Urothelium cell line (cell line): ENCODE measurements at places on chromosomes 6 and 20.

- DNase-seq: no peak
Measured at GRCh38 chr6:52152711-52153160, 33.4 kb upstream of the IL17A start.

GRCh38 chr6:63790334-63790733 lies 154.7 kb downstream of the PHF3 start:
- no peak for DNase-seq

- DNase-seq: no peak
Measured at GRCh38 chr6:100988391-100988984, 107.4 kb upstream of the ASCC3 start.

DNA sequence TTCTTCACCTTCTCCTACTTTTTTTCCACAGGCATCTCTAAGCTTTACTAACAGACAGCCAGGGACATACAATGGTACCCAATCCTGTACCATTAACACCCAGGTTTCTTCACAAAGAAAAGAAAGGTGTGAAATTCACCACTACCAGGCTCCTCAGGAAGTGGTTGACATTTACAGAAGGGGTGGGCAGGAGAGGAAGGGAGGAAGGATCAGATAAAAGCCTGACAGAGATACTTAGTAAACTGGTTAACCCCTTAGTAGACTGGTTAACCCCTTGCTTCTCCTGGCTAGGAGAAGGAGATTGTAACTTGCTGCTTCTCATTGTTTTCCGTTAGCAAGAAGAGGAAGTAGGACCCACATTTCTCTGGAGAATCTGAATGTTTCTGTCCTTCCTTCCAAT lies 7.2 kb downstream of the SAMD3 start:
- DNase-seq: no peak
